ENCODE measurements at places on chromosomes 13 and 19. TPM values are rescaled to one million over a fixed set of nuclear protein-coding genes. Genes with fewer than 3 reads are reported as not detected.

ALOX5AP gene
- polyA plus RNA-seq = 5.5 TPM

ZNF699 gene
- 7.3 TPM for polyA plus RNA-seq

ZNF763 gene
- polyA plus RNA-seq = 11.2 TPM

ZNF234 gene
- 25.0 TPM for polyA plus RNA-seq

CRX gene
- 0.06 TPM for polyA plus RNA-seq

NKPD1 gene
- polyA plus RNA-seq = 0.19 TPM

CXCL17 gene
- 0.11 TPM for polyA plus RNA-seq

DACT3 gene
- 23.0 TPM for polyA plus RNA-seq
